ENCODE measurements at places on chromosomes 1 and 21.

GRCh38 chr1:26483980-26484379 lies 11.7 kb downstream of the HMGN2 start:
- DNase-seq = no peak

- DNase-seq = no peak
These were observed 22.2 kb downstream of the SGIP1 start for GRCh38 chr1:66556161-66556611.

GRCh38 chr21:30408782-30409494 lies 13.1 kb downstream of the KRTAP13-1 start:
- peak; percentile 81 for DNase-seq

GRCh38 chr1:53944469-53945182 lies 873 bp downstream of the IFT25 start:
- no peak for DNase-seq

DNA sequence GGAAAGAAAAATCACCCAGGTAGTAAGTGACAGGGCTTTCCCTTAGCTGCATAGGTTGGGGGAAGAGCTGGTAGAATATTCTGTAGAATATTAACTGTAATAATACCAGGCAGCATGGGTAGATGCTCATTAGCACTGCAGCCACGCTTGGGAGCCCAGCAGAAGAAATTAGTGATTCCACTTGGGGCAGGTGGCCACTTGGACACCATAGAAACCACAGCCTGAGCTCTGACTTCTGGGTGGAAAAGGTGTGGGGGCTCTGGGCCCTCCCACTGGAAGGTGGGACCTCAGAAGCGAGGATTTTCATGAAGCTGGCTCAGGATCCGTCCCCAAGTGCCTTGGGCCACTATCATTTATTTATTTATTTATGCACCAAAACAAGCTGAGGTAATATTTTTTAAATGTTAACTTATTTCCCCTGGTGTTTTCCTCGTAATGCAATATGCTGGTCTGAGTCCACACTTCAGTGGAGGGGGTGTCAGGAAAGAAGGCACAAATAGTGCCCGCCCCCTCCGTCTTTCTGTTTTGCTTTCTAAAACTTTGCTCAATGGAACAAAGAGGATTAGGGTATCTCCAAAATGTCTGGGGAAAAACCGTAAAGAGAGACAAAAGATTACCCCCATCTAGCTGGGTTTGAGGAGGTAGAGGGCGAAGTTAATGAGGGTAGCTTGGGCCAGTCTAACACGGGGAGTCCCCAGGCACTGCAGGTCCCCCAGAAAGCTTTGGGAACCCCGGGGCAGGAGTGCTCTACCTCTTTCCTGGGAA lies 75.2 kb upstream of the GADD45A start:
- no peak for DNase-seq

DNA sequence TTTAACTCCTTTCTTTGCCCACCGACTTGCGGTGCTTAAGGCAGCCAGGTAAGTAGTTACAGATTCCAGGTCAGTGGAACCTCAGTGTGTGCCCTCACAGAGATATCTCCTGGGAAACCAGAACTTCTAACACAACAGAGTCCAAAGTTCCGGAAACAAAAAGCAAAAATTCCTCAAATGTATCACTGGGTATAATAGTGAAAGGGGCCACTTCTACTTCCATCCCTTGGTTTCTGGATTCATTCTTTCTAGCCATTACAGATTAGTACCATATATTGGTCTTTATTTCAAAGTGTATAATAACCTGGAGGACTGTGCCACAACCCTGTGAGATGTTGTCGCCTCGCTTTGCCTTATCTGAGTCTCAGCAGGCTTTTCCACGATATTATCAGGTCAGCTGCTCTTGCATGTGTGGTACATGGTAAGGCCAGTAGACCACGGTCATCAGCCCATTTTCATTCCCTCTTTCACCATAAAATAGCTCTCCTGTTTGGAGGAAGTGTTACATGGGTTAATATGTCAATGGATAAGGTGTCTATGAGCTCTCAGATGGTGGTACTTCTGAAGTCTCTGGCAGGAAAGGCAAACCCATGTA lies 14.9 kb upstream of the VASH2 start:
- no peak for DNase-seq

GRCh38 chr1:47523835-47524215 lies 86.0 kb downstream of the FOXD2 start:
- DNase-seq = no peak

DNA sequence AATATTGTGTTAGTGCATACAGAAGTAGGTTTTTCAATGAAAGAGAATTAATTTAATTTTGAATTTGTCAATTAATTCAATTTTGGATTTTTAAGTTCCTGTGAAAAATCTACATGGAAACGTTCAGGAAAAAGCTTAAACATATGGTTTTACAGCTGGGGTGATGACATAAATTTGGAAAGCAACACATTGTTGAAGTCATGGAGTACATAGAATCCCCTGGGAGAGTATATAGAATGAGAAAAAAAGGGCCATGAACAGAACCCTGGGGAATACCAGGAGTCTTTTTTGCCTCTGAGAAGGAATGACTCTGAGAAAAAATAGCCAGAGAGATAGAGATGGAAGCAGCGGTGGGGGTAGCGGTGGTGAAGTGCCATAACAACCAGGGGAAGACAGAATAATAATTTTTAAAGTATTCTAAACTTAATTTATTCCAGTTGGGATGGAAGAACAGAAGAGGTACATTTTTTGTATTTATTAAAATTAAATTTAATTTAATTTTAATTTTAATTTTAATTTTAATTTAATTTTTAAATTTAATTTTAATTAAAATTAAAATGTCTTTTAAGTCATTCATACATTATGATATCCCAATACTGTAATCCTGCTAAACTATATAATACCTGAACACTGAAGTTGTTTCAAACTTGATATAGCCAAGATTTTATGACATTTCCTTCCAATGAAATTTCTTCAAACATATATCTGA lies 48.9 kb downstream of the NME7 start:
- DNase-seq = no peak

DNA sequence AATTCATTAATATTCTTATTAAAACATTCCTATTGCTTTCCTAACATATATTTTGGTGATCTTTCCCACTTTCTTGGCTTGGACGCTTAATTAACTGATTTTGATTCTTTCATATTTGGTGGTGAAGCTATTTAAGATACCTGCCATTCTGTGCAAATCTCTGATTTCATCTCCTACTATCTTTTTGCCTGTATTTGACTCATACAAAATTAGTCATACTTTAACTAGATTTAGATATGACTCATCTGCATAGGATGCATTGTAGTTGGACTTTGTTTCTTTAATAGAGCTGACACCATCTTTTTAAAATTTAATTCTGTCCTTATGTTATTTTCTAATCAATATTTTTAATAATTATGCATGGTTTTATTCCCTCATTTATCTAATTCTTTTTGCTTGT lies 93.8 kb upstream of the PLPPR4 start:
- DNase-seq = no peak

GRCh38 chr1:44941424-44942324 lies 44.7 kb downstream of the EIF2B3 start:
- no peak for DNase-seq

- no peak for DNase-seq
These were observed 22.7 kb upstream of the GNG12 start for GRCh38 chr1:67855961-67856360.

GRCh38 chr21:45451091-45451740 lies 46.3 kb downstream of the COL18A1 start:
- no peak for DNase-seq

GRCh38 chr1:107264007-107264406 lies 123.2 kb downstream of the NTNG1 start:
- DNase-seq = no peak

DNA sequence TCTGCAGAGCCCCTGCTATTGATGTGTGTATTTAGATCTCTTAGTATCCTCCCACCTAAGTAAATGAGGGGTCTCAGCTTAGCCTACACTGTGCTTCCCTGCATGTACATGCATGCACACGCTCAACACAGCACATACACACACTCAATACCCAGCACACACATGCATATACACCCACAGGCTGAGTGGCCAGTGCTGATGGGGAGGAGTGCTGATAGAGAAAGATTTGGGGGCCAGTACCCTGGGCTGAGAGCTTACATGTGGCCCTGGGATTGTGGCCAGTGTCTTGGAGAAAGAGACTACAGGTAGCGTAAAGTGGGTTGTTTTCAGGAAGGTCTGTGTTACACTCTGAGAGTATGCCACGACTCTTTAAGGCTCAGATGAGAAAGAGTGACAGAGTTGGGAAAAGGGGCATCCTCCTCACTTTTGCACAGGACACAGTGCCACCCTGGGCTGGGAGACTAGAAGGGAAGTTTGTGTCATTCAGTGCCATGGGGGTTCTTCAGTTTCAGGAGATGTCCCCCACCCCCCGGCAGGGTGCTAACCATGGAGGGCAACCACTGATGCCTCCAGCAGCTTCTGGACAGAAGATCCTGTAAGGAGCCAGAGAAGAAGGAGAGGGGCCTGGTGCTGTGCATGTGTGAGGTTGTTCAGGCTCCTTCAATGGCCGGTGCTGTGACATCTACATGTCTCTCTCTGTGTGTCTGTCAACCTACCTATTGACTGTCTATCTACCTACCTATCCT lies 166.8 kb downstream of the RHOU start:
- no peak for DNase-seq

GRCh38 chr21:46191686-46192575 lies 7.7 kb upstream of the SPATC1L start:
- no peak for DNase-seq

GRCh38 chr1:7516341-7516740 lies 254.8 kb upstream of the VAMP3 start:
- DNase-seq = no peak

DNA sequence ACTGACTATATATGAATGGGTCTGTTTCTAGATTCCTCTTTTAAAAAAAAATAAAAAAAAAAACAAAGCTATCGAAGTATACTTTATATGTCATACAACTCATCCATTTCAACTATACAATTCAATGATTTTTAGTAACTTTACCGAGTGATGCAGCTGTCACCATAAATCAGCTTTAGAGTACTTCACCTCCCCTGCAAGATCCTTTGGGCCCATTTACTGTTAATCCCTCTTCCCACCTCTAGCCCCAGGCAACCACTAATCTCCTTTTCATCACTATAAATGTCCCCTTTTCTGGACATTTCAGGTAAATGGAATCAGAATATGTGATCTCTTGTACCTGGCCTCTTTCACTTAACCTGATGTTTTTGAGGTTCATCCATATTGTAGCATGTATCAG lies 133.9 kb downstream of the PEX14 start:
- DNase-seq = no peak

GRCh38 chr1:231335663-231336602 lies 1.7 kb downstream of the EXOC8 start:
- DNase-seq = no peak

- no peak for DNase-seq
These were observed 637 bp upstream of the MYBPHL start for GRCh38 chr1:109307274-109308021.

GRCh38 chr1:161973924-161974845 lies 49.5 kb downstream of the OLFML2B start:
- DNase-seq = no peak

DNA sequence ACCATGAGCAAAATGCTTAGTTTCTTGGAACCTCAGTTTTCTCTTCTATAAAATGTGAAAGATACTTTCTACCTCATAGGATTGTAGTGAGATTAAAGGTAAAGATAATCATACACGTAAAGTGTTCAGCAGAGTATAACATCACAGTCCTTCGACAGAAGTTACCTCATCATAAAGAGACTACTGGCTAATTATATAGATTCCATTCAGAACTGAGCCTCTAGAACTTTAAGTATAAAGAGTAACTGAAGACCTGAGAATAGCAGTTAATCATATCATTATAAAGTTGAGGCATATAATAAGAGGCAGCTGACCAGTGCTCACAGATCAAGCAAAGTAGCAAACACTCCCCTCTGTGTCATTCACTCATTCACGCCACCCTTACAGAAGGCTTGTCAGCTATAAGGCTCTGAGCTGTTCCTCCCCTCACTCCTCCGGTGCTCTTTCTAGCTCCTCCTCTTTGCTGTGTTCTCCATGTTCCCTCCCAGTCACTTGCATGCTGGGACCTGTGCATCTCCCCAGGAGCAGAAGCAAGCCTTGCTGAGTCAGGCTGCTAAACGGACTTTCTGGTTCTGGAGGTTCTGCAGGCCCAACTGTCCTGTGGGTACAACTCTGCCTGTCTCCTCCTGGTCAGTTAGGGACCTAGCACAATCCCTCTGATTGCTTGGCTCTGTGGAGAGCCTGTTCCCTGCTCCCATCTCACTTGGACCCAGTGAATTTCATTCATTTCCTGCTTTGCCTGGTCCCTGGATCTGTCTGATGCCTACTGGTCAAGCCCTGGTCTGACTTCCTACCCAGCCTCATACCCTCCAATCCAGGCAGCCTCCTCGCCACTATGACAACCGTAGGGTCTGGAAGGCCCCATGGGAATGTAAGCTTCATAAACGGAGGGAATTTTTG lies 28.3 kb upstream of the LY9 start:
- no peak for DNase-seq

All from iPS DF 19.7 (cell line).